ENCODE measurements at places on chromosomes 7 and 10.
A peak's percentile ranks its signal among the peaks of the same experiment; 100 is the strongest.

DNA sequence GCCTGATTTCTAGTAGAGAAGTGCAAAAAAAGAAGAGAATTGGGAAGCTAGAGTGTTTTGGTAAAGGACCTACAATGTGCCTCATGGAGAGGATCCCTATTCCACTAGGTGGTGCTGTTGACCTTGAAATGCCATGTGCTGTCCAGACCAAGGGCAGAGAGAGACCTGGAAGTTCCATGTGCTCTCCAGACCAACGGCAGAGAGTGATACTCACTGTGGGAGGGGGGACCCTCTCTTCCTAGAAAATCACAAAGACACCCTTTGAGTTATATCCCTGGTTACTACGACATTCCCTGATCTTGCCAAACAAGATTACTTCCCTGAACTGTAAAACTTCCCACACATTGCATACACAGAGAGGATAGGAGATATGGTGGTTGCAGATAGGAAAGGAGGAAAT lies 212.7 kb upstream of the ZNF804B start:
- DNase-seq = peak; percentile 18

- no peak for DNase-seq
Measured at GRCh38 chr10:126518218-126519080, 130.2 kb upstream of the ADAM12 start.

DNA sequence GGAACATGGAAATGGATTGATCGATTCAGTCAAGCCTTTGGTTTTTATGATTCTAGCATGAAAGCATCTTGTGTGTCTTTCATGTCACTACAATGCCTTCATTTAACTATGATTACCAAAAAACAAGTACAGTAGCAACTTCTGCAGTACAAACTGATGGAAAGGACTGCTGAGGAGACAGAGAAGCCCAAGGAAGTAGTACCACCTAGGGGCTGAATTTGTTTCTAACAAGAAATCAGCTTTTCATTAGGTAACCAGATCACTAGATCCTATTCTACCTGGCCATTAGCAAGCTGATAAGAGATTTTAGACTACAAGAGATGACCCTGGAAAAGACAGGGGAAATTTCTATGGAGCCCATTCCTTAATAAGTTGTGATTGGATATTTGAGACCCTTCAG lies 3.2 kb upstream of the IFIT1 start:
- DNase-seq = no peak

- no peak for DNase-seq
Measured at GRCh38 chr7:131581241-131582051, 25.0 kb upstream of the PODXL start.

GRCh38 chr7:118085000-118085399 lies 99.0 kb upstream of the LSM8 start:
- no peak for DNase-seq

DNA sequence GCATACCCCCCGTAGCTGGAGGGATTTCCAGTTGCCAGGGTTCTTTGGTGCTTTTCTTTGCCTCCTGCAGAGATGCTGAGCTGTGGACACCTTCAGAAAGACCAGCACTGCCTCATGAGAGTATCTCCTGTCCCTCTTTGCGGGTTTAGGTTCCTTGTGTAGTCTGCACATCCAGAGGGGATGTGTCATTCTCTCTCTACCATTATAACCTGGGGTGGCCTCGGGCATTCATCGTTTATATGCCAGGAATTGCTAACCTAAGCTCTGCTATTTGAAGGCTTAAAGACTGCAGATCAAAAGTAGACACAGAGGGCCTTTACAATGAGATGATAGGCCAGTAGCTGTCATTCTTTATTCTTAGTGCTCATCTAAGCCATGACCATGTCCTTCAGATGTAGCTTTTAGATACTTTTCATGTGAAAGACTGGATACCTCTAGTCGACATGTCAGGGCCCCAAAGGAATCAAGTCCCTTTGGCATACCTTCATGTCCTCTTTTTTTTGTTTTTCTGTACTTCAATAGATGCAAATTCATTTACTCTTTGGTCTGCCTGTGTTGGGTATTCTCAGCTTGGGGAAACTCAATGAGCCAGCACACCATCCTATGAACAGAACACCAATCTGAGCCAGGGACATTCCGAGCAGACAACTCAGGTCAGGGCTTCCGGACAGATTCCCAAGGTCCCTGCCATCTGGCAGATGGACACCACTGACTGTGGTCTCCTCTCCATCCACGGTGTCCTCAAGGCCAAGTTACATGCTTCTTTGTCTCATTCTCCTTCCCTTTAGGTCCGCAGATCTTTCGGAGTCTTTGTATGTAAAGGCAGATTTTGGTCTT lies 129.3 kb downstream of the NRF1 start:
- DNase-seq = no peak

DNA sequence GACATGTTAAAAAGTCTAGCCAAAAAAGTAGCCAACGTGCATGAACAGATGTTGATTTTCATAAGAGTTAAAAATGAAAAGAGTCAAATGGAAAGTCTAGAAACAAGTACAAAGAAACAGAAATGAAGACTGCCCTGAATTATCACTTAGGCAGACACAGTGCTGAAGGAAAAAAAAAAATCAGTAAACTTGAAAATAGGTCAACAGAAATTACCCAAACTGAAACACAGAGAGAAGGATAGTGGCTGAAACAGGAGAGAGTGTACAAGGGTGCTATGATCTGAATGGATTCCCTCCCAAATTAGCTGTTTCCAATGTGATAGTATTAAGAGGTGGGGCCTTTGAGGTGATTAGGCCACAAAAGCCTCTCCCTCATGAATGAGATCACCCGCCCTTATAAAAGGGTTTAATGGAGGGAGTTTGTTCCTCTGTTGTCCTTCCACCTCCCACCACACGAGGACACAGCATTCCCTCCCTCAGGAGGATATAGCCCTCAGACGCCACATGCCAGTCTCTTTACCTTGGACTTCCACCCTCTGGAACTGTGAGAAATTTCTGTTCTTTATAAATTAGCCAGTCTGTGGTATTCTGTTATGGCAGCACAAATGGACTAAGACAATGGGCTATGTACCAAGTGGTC lies 249.7 kb downstream of the AHR start:
- DNase-seq = no peak

DNA sequence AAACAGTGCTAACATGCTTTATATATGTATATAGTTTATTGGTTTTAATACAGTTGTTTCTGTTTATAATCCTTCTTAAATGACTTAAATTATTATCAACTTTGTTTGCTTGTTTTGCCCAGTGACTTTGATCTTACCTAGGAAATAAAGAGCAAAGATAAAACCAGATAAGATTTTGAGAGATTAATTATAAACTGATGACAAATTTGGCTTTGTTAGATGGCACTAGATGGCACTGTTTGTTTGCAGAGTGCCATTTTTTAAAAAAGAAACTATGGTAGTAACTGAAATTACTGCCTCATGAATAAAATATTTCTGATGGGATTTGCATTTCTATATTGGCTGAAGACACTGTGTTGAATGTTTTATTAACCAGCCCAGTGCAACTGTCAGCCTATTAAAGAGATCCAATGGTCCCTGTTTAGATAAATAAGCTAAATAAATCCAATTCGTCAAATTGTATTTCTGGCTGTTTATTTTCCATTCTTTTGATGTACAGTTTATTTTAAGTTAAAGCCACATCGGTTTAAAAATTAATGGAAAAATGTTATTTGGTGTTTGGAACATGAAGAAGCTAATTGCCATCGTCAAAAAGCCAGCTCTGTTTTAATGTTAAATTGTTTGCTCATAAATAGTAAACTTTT lies 28.7 kb downstream of the VTI1A start:
- no peak for DNase-seq

GRCh38 chr7:79420464-79420863 lies 33.0 kb downstream of the MAGI2 start:
- no peak for DNase-seq
